Activated CD4-positive, alpha-beta T cell treated with anti-CD3 and anti-CD28 coated beads, Interleukin-2, amount 50 U/mL, for 24 hours (primary cell): ENCODE measurements at places on chromosomes 16 and 17.
A peak's percentile ranks its signal among the peaks of the same experiment; 100 is the strongest.

DNA sequence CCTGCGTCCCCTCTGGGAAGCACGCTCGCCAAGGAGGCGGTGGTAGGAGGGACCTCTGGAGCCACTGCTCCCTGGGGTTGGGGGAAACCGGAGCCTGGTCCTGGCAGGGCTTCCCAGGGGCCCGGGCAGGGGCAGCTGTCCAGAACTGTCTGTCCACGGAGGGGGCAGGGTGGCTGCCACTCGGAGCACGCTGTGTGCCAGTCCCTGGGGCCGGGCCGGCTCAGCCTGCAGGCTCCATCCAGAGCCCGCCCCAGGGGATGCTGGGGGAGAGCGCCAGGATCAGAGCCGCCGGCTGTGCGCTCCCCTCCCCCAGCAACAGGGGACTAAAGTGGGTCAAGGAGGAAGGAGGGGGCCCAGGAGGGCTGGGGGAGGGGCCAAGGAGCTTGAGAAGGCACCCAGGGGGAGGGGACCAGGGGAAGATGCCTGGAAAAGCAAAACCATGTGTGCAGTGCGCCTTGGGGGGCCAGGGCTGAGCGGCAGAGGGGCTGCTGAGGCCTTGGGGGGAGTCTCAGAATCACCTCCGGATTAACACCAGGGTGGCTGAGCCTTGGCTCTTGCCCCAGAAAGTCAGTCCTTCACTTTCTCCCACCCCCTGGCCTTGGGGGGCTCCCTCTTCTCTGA, 21.3 kb downstream of the ZNF423 start:
- DNase-seq: no peak

GRCh38 chr16:57145046-57146021, 40.5 kb downstream of the PSME3IP1 start:
- no peak for DNase-seq

DNA sequence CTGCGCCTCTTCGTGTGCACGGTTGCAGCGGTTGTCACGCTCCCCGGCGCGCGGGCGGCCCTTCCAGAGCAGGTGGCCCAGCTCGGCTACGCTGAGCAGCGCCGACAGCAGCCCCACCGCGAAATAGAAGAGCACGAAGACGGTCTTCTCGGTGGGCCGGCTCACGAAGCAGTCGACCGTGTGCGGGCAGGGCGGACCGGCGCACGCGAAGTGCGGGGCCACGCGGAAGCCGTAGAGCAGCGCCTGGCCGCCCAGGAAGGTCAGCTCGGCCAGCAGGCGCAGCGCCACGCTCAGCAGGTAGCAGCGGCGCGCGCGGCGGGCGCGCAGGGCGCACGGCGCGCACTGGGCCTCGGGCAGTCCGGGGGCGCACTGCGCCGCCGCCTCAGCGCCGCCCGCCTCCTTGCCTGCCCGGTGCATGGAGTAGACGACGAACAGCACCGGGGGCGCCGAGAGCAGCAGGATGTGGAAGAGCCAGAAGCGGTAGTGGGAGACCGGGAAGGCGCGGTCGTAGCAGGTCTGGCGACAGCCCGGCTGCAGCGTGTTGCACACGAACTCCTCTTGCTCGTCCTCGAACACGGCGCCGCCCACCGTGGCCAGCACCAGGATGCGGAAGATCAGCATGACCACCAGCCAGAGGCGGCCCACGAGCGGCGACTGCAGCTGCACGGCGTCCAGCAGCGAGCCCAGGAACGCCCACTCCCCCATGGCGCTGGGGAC, 1.3 kb downstream of the GJD3 start:
- DNase-seq: no peak

DNA sequence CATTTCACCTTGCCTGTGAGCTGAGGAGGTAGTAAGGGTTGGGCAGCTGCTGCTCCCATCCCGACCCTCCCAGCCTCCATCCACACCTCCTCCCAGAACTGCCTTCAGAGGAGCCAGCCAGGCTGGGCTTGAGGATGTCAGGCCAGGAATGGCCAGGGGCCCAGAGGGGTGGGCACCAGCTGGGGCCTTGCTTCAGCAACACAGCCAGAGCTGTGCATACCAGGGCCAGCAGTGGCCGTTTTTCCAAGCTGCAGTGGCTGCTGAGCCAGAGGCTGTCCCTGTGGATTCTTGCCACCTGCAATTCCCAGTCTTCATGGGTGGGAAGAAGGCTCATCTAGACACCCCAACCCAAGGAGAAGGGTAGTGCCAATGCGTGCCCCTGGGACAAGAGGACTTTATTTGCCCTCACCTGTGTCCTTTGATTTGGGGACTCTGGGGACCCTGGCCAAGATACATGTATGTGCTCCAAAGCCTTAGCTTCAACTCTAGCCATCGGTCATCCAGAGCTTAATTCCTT, 153.4 kb upstream of the SDK2 start:
- DNase-seq: no peak

GRCh38 chr16:15732416-15732815, 82.4 kb downstream of the NDE1 start:
- no peak for DNase-seq

DNA sequence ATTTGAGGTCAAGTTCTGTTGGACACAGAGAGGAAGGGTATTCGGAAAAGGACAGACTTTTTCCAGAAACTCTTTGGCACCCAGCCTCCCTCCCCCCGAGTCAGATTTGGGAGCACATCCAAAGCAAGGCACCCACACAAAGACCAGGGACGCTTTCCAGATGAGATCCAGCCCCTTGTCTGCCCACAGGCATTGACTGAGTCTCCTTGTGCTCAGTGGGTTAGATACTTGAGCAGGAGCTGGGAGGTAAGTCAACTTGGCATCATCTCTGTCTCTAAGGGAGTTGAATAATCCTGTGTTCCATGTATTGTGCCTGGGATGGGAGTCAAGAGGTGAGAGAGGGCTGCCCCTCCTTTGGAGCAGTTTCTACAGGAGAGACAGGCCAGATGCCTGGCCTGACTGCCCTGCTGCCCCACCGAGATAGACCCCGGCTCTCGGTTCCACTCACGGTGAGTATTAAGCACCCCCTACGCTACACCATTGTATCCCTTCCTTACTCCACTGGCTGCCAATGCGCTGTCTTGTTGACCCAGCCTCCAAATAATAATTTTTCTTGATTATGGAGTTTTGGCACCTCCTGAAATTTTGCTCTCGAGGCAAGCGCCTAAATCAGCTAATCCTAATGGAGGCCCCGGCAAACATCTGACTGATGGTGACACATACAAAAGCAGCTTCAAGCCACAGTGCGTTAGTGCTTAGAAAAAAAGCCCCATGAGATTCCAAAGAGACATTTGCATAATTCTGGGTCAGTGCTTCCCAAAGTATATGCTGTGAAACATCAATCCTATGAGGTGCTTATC, 29.6 kb upstream of the MAP3K14 start:
- DNase-seq: no peak

DNA sequence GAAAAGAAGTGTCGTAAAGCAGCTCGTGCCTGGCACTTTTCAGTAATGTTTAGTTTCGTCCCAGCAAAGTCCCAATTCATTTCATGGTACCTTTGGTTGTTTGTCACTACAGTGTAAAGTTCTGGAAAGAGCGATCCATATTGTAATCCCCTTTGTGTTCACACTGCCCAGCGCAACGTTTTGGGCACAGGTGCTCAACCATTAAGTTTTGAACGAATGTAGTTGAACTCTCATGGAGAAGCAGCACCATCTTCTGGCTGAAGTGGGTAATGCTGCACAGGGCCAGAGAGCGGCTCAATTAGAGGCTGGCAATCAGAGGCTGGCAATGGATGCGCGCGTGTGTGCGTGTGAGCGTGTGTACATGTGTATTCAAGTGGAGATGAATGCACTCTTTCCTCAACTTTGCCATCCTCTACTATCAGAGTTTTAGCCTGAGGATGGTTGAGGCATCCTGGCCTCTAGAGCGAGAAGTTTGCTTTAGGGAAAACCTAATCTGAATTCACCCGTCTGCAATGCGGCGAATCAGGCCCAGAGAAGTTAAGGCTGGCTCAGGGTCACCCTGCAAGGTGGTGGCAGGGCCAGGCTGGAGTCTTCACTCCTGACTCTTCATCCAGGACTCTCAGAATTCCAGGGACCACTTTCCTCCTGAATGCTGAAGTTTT, 29.9 kb downstream of the DYNLL2 start:
- DNase-seq: peak; percentile 85

DNA sequence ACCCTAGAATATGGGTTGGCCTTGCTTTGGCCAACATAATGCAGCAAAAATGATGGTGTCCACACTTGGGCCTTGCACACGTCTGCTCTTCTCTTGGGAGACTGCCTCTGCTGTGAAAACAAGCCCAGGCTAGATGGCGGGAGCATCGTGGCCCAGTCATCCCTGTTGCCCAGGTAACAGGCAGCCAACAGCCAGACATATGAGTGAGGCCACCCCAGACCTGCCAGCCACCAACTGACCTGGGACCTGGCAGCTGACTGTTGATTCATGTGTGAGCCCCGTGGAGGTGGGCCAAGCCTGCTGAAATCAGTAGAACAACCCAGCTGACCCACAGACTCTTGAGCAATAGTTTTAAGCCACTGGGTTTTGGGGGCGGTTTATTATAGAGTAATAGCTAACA, 39.4 kb upstream of the CDH3 start:
- no peak for DNase-seq
